ENCODE measurements at places on chromosomes 6 and 20.

DNA sequence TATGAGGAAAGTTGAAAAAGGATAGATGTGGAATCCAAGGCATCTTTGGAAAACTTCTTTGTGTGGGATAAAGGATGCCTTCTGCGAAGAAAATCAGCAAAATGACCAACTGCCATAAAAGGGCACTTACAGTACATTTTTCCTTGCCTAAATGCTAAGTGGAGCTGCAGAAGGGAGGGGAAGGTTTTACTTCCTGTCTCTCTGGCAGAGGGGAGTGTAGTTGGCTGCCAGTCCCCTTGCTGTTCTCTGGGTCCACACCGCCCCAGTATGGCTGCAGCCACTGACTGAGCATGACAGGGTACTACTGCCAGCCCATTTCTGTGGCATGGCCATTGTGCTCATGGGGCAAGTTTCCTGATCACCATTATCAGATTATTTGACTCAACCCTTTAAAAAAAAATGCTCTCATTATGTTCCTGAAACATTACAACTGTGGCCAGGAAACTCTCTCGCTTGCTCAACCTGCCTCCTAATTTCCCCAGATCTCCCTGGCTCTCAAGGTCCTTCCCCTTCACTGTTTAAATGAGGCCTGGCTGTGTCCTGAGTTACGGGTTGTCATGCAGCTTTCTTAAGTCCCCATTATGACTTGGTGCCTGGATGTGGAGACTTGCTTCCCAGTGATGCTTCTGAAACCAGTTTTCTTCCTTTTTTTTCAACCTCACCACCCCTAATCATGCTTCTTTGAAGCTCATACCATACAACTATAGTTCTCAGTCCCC lies 34.5 kb upstream of the FAM184A start:
- DNase-seq = no peak

DNA sequence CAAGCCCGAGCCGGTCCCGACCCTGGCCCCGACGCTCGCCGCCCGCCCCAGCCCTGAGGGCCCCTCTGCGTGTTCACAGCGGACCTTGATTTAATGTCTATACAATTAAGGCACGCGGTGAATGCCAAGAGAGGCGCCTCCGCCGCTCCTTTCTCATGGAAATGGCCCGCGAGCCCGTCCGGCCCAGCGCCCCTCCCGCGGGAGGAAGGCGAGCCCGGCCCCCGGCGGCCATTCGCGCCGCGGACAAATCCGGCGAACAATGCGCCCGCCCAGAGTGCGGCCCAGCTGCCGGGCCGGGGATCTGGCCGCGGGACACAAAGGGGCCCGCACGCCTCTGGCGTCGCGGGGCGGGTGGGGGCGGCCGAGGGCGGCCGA lies 37.5 kb downstream of the YTHDF1 start:
- no peak for DNase-seq

- DNase-seq = no peak
Observed at GRCh38 chr6:165448210-165448609, 138.8 kb upstream of the C6orf118 start.

GRCh38 chr6:125393449-125393858 lies 91.7 kb upstream of the HDDC2 start:
- DNase-seq = no peak

- no peak for DNase-seq
Observed at GRCh38 chr6:149560736-149561135, 5.4 kb upstream of the GINM1 start.

DNA sequence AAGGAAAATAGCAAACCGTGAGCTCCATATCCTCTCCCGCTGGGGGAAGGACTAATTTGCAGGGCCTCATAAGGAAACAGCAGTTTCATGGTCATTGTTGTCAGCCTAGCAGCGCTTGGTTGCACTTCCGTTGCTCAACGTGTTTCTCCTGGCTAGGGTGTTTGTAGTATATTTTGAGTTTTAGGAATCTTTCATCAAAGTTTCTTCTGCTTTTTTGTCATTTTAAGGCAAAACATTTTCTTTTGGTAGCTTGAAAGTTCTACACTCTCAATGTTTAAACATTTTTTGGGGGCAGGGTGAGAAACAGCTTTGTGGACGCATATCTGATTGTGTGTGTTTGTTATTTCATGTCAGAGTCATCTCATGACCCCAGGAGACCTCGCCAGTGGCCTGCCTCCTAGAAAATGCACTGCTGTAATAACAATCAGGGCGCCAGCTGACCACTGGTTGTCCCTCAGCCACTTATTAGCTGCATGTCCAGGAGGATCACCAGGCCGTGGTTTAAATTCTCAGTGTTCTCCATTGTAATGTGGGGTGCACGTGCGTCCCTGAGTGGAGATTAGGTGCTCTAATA lies 20.6 kb downstream of the JARID2 start:
- DNase-seq = no peak

- DNase-seq = no peak
Observed at GRCh38 chr6:43953794-43954310, 173.4 kb downstream of the MRPL14 start.

DNA sequence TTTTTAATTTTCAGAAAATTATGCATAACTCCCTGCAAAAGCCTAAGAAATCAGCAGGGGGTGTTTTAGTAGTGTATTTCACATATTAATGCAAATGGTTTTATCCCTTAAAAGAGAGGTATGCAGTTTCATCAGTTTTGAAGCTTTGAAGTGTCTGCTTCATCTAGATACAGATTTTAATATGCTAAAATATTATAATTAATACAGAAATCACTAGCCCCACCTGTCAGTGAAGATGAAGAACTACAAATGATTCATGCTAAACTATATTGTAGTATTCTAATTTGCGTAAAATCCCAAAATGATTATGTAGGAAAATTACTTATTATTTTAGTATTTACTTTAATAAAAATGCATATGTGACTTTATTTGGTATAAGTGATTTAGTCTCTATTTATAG lies 2.9 kb upstream of the TFB1M start:
- DNase-seq = no peak

DNA sequence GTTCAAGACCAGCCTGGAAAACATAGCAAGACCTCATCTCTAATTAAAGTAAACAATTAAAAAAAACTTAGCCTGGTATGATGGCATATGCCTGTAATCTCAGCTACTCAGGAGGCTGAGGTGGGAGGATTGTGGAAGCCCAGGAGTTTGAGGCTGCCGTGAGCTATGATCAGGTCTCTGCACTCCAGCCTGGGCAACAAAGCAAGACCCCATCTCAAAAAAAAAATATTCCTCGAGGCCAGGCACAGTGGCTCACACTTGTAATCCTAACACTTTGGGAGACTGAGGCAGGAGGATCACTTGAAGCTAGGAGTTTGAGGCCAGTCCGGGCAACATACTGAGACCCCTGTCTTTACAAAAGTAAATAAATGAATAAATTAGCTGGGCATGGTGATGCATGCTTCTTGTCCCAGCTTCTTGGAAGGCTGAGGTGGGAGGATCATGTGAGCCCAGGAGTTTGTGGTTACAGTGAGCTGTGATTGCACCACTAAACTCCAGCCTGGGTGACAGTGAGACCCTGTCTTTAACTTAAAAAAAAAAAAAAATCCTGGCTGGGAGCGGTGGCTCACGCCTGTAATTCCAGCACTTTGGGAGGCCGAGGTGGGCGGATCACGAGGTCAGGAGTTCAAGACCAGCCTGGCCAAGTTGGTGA lies 9.3 kb upstream of the C2 start:
- no peak for DNase-seq

DNA sequence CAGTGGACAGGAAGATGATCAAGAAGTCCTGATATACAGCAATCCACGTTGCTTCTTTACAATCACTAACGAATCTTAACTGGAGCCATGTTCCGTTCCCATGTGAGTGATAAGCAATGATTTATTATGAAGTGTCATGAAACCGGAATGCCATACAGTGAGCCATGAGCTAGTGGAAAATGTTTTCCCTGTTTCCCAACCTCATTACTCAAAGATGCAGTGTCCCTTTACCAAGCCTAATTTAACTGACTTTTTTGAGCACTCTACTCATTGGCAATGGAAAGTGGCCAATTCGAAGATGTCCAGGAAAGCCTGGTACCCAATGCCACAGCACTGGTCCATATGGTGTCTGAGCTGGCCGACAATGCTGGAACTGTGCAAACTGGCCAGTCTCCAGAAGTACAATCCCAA lies 148.3 kb downstream of the ZNF217 start:
- no peak for DNase-seq

GRCh38 chr20:10201321-10201870 lies 17.2 kb upstream of the SNAP25 start:
- no peak for DNase-seq

GRCh38 chr6:148689168-148689567 lies 57.7 kb upstream of the UST start:
- DNase-seq = no peak

DNA sequence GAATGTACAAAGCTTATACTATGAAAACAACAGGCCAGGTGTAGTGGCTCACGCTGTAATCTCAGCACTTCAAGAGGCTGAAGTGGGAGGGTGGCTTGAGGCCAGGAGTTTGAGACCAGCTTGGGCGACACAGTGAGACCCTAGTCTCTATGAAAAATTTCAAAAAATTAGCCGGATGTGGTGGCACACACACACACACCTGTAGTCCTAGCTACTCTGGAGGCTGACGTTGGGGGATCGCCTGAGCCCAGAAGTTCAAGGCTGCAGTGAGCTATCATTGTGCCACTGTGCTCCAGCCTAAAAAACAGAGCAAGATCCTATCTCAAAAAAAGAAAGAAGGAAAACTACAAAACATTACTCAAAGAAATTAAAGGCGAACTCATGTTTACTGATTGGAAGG lies 7.3 kb upstream of the ASF1A start:
- DNase-seq = no peak

GRCh38 chr6:15555101-15556038 lies 107.5 kb downstream of the DTNBP1 start:
- no peak for DNase-seq

GRCh38 chr6:11710311-11710761 lies 68.3 kb downstream of the ADTRP start:
- DNase-seq = peak; percentile 42

- DNase-seq = no peak
Observed at GRCh38 chr6:7590918-7591302, 912 bp downstream of the SNRNP48 start.

GRCh38 chr6:83265384-83265783 lies 72.2 kb downstream of the RWDD2A start:
- DNase-seq = no peak
